ENCODE measurements at places on chromosomes 7 and 10.

GRCh38 chr7:1697499-1698125 lies 27.5 kb downstream of the ELFN1 start:
- no peak for DNase-seq

- DNase-seq = no peak
Observed at GRCh38 chr10:48818081-48818480, 121.6 kb downstream of the LRRC18 start.

DNA sequence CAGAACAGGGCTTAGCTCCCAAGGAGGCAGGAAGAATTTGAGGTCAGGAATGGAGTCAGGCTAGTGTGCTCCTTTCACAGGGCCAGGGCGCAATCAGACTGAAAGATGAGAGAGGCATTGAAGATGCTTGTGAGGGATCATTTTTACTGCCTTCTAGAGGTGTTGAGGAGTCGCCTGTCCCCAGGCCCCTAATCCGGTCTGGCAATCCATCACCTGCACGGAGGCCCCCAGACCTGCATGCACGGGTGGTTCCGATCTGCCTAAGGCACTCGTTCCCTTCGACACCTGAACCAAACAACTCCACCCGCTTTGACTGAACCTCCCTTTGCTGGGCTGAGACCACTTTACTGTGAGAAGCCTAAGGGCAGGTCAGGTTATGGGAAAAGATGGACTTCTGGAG lies 8.0 kb downstream of the FOXI2 start:
- DNase-seq = no peak

DNA sequence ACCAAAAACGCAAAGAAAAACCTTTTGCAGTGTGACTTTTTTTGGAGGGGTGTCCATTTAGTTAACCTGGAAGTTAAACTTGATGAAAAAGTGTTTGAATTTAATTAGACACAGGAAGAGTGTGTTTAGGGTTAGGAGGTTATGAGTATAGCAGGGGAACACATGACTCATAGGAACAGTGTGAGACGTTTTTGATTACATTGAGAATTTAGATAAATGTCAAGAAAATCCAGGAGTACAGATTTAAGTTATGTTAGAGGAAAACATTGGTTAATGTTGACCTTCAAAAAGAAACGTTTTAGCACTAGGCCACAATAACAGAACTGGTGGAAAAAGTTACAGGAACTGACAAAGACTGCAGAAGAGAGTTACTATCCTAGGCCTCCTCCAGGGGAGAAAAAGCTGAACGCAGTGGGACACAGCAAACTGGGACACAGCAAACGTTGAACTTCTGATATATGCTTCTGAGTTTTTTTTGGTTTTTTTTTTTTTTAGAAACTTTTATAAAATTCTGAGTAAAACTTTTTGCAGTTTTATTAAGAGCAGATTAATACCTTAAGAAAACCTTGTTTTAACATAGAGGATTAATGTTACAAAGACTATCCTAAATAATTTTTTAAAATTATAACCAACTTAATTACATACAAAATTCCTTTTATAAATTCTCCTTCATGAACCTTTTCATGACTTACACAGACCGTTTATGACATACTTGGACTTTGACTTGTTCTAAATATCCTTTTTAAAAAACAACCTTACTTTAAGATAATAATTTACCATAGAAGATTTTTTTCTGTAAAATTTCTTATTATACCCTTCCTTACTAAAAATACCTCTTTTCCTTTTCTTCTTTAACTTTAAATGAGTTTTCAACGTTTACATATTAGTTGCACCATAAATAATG lies 22.2 kb downstream of the LANCL2 start:
- DNase-seq = no peak

- no peak for DNase-seq
Observed at GRCh38 chr7:121862591-121862990, 10.4 kb upstream of the PTPRZ1 start.

GRCh38 chr7:103592844-103593243 lies 146.8 kb upstream of the SLC26A5 start:
- DNase-seq = no peak

DNA sequence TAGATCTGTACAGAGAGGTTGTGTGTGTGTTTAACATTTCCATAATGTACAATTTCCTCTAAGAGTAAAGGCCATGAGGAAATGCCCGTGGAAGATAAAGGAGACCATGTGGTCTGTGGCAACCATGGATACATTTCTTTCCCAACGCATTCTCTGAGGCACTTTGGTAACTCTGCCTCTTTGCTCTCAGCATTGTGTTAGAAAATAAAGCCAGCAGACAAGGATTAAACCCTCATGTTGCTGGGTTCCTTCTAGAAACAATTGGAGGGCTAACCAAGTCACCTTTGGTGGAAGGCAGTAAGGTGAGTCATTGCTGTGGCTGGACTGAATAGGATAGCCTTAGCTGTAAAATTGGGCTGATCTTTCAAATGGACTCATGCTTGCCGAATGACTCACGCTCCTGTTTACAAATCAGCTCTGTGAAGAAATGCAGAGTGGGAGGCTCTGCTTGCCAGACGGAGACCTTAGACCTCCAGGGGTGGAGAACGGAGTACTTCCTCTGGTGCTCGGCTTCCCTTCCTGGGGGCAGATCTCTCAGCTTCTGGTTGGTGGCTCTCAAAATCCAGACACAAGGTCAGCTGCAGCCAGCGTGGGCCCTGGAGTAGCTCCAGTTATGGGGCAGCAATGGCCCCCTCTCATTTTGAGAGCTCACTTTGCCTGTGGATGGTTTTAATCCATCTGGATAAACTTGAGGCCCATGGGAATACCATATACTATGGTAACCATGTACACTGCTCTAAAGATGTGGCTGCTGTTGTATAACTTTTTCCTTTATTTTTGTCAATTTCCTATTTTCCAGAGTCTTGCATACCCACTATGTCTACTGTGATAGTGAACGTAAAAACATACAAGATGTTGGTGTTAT lies 137.3 kb downstream of the TCF7L2 start:
- DNase-seq = peak; percentile 100

GRCh38 chr7:137954614-137955013 lies 47.3 kb downstream of the CREB3L2 start:
- no peak for DNase-seq

DNA sequence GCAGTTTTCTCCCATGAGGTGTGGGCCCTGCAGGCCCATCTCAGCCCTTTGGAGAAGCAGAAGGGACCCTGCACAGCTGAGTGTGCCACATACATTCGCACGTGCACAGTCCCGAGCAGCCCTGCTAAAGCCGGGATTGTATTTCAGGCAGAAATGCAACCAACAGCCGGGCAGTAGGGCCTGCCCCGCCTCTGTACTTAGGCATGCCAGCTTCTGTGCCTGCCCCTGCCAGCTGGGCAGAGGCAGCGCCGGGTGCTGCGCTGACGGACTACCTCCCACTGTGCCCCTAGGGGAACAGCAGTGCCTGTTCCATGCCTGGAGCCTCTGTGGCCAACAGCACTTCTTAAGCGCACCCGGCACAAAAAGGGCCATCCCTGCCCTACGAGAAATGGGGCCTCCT lies 170.3 kb downstream of the NEURL1 start:
- no peak for DNase-seq

- DNase-seq = peak; percentile 54
Observed at GRCh38 chr7:116528008-116528789, 3.4 kb downstream of the CAV1 start.

- no peak for DNase-seq
Observed at GRCh38 chr7:154375956-154376355, 323.8 kb downstream of the DPP6 start.
